ENCODE measurements at places on chromosomes 12 and 14. TPM values are rescaled to one million over a fixed set of nuclear protein-coding genes. Genes with fewer than 3 reads are reported as not detected.
A peak's percentile ranks its signal among the peaks of the same experiment; 100 is the strongest.

DNA sequence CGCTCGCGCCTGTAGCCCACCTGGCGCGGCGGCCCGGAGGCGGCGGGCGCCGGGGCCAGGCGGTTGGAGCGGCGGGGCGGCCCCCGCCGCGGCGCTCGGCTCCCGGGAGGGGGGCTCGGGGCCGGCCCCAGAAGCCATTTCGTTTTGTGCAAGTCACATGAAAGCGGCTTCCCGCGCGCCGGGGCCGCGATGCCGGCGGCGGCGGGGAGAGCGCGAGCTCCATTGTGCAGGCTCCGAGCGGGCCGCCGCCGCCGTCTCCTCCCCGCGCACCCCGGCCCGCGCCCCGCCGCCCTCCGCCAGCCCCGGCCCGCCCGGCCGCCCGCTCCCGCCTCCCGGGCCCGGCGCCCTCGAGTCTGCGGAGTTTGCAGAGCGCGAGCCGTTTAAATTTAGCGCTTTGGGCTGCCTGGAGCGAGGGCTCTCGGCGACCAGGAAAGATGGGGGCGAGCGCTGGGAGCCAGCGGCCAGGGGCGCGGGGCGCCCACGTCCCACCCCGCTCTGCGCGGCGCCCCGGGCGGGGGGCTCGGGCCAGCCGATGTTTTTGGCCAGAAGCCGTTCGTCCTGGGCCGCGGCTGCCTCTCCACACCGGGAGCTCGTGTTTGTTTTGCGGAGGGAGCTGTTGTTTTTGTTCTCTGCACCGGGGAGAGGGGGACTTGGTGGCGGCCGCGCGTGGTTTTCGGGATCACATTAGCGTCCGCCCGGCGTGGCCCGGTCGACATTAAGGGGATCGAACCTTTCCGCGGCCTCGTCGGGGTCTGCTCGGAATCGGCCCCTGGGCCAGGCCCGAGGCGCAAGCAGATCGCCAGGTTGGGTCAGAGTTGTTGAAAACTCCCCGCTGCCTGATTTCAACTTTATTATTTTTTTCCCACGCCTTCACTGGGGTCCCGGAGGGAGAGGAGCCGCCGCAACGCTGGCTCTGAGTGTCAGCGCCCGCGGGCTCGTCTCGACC, 982 bp downstream of the BCL7A start:
- peak overlapping the region; percentile 73 for H3K4me3 ChIP-seq
- no peaks in the 10 kb centered on the region for H3K27me3 ChIP-seq
- H3K27ac ChIP-seq = peak overlapping the region; percentile 93
- peak; percentile 65 for DNase-seq

RAB15 gene
- total RNA-seq = 0.11 TPM

- no peaks in the 10 kb centered on the region for H3K4me1 ChIP-seq
- no peak for DNase-seq
- H3K27ac ChIP-seq = no peak overlapping the region
- no peaks in the 10 kb centered on the region for H3K36me3 ChIP-seq
- no peaks in the 10 kb centered on the region for H3K27me3 ChIP-seq
These were observed 5.0 kb downstream of the PRB3 start for GRCh38 chr12:11264501-11264900.

GRCh38 chr12:6377667-6377994, 2.3 kb upstream of the SCNN1A start:
- H3K27ac ChIP-seq = no peak overlapping the region
- H3K4me3 ChIP-seq = no peak overlapping the region
- DNase-seq = no peak
- no peaks in the 10 kb centered on the region for H3K27me3 ChIP-seq

DNA sequence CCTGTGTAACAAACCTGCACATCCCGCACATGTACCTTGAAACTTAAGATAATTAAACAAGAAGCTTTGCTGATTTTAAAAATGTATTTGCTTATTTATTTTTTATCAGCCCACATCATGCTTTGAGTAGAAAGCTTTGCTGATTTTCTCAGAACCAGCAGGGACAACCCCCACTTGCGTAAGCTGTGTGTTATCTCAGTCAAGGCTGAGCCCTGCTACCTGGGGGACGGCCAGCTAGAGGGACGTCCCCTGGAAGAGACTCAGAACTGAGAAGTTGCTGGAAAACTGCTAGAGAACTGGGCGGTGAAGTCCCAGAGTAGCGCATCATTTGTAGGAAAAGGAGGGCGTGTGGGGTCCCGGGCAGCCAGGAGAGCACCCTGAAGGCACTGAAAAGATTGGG, 4.1 kb upstream of the PLEK2 start:
- peaks cover 56% of the 10 kb centered on the region for H3K4me1 ChIP-seq
- H3K27ac ChIP-seq = peak overlapping the region; percentile 57
- no peaks in the 10 kb centered on the region for H3K36me3 ChIP-seq

- H3K36me3 ChIP-seq = peaks cover 8% of the 10 kb centered on the region
- no peaks in the 10 kb centered on the region for H3K27me3 ChIP-seq
- H3K27ac ChIP-seq = peak overlapping the region; percentile 98
These were observed 715 bp downstream of the NEK9 start for GRCh38 chr14:75126121-75126544.

KIF5A gene
- total RNA-seq = 14.2 TPM

DNA sequence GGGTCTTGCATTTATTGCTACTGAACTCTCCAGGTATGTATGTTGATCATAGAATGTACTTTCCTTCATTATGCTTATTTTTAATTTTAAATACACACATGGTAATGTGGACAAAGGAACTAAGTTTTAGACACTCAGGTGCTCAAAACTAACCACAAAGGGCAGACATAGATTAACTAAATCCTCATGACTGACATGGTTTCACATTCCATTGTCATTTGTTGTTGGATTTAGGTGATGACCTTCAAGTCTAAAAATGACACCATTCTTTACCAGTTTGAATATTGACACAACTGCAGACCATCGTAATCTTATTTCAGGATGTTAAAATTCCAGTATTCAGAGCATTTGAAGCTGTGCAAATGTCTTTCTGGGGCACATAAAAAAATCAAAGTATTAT, 128.4 kb downstream of the BBS10 start:
- H3K27ac ChIP-seq = no peak overlapping the region
- no peak overlapping the region for H3K4me3 ChIP-seq
- no peaks in the 10 kb centered on the region for H3K27me3 ChIP-seq
- DNase-seq = no peak

GRCh38 chr14:74663884-74664283, 49.0 kb downstream of the AREL1 start:
- H3K27me3 ChIP-seq = no peaks in the 10 kb centered on the region
- no peak overlapping the region for H3K27ac ChIP-seq
- DNase-seq = no peak
- no peak overlapping the region for H3K4me3 ChIP-seq
- peaks cover 12% of the 10 kb centered on the region for H3K4me1 ChIP-seq
- H3K36me3 ChIP-seq = peaks cover 63% of the 10 kb centered on the region

DNA sequence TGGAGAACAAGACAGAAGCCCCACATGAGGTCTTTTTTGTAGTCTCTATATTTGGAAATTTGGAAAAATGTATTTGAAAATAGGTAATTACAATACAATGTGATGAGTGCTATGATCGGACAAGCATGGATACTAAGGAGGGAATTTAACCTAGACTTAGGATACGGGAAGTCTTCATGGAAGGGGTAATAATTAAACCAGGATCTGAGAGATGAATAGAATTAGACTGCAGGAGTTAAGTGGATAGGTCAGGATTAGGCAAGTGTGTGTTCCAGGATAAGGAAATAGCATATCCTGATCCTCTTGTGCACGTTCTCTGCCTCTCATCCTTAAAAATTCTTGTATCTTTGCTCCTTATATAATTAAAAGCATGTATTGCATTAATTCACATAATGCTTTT, 223.3 kb upstream of the PRICKLE1 start:
- H3K4me3 ChIP-seq = no peak overlapping the region
- H3K4me1 ChIP-seq = no peaks in the 10 kb centered on the region
- H3K27me3 ChIP-seq = no peaks in the 10 kb centered on the region

- 0 out of 3 replicates have a peak, but pooled peaks cover 3% of the 10 kb centered on the region for H3K27me3 ChIP-seq
- no peak overlapping the region for H3K27ac ChIP-seq
- no peak overlapping the region for H3K4me3 ChIP-seq
- H3K4me1 ChIP-seq = no peaks in the 10 kb centered on the region
These were observed 62.3 kb downstream of the FZD10 start for GRCh38 chr12:130224613-130225012.

GRCh38 chr12:74953697-74954096, 255.9 kb downstream of the KCNC2 start:
- no peaks in the 10 kb centered on the region for H3K4me1 ChIP-seq
- no peak overlapping the region for H3K4me3 ChIP-seq
- H3K36me3 ChIP-seq = no peaks in the 10 kb centered on the region
- no peak overlapping the region for H3K27ac ChIP-seq
- no peaks in the 10 kb centered on the region for H3K27me3 ChIP-seq

- no peak overlapping the region for H3K27ac ChIP-seq
- H3K27me3 ChIP-seq = no peaks in the 10 kb centered on the region
- no peak overlapping the region for H3K4me3 ChIP-seq
- no peaks in the 10 kb centered on the region for H3K36me3 ChIP-seq
- no peak for DNase-seq
- no peaks in the 10 kb centered on the region for H3K4me1 ChIP-seq
These were observed 52.5 kb upstream of the PELI2 start for GRCh38 chr14:56065621-56066290.

TMEM30B gene
- 0.04 TPM for total RNA-seq

GRCh38 chr12:24796876-24797275, 152.0 kb downstream of the BCAT1 start:
- H3K27ac ChIP-seq = no peak overlapping the region
- no peaks in the 10 kb centered on the region for H3K4me1 ChIP-seq
- H3K4me3 ChIP-seq = no peak overlapping the region
- H3K36me3 ChIP-seq = no peaks in the 10 kb centered on the region
- no peaks in the 10 kb centered on the region for H3K27me3 ChIP-seq

DNA sequence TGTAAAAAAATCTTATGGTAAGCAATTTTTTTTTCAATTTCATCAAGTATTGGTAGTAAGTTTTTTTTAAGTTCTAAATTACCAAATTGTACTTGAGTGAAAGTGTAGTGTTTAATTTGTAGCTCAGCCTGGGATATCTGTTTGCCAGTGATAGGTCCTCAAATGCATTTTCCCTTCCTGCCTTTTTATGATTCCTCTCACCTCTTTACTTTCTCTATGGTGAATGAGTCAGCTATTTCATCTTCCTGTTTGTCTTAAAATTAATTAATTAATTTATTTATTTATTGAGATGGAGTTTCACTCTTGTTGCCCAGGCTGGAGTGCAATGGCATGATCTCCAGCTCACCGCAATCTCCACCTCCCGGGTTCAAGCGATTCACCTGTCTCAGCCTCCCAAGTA, 10.6 kb downstream of the SRP54 start:
- peaks cover 14% of the 10 kb centered on the region for H3K36me3 ChIP-seq
- peak overlapping the region; percentile 40 for H3K27ac ChIP-seq
- no peak for DNase-seq
- H3K4me3 ChIP-seq = no peak overlapping the region
- H3K4me1 ChIP-seq = peaks cover 2% of the 10 kb centered on the region

ANAPC5 gene
- total RNA-seq = 169 TPM

FAR2 gene
- 12.7 TPM for total RNA-seq

CPNE8 gene
- 3.4 TPM for total RNA-seq

DNA sequence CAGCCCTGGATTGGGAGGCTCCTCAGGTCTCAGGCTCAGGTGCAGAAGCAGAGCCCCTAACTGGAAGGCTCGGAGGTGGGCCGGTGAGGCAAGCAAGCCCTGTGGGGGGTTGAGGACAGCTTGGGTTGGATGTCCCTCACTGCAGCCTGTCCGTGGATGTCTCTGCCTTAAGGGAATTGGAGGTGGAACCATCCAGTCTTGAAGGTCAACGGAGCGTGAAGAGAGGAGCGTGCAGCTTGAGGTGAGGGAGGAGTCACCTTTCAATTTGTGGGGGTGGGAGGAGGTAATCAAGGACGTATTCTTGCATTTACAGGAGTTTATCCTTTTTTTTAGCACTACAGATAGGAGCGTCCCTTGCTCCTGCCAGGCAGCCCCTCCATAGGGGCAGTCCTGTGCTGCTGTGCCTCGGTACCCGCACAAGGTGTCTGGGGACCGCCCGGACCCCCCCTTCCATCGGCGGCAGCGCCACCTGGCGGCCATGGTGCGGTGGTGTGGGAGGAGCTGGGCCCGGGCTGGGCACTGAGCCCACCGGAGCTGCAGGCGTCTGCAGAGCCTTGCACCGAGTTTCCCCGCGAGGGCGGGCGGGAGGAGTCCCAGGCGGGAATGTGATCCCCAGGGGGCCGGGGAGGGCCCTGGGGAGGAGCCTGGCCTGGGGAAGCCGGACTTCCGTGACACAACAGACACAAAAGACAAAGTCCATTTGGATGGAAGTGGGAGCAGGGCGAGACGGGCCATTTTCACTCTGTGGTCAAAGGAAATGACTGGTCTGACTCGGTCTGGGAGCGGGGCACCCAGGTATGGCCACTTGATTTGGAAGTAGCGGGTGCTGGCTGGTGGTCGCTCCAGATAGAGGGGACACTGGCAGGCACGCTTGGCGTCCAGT, 864 bp downstream of the DNAJC22 start:
- H3K4me3 ChIP-seq = peak overlapping the region; percentile 36
- H3K4me1 ChIP-seq = peaks cover 23% of the 10 kb centered on the region
- peaks cover 42% of the 10 kb centered on the region for H3K27me3 ChIP-seq
- DNase-seq = peak; percentile 90
- H3K36me3 ChIP-seq = no peaks in the 10 kb centered on the region

DNA sequence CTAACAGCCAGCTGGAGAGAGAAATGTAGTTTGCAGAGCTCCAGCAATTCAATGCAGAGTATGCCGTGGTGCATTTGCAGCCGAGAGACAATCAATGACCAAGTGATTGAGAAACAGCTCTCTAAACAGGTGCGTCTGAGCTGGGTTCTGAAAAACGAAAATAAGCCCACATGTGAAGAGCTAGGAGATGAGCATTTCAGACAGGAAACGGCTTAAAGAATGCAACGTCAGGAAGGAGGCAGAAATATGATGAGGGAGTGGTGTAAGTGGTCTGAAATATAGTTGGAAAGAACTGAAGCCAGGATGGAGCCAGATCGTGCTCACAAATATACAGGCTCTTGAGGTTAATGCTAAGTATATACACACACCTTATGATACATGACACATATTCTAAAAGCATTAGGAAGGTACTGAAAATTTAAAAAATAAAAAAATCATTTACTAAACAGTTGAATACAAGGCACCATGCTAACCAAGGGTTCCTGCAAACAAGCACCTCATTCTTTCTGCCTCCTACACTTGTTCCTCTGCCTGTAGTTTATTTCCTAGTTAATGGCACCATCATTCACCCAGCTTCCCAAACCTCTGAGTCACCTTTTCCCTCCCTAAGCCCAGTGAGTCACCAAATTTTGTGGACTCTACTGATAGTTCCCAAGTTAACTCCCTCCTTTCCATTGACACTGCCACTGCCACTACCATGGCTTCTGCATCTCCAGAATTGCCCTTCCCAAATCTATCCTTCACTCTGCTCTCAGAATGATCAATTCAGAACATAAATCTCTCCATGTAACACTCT, 2.3 kb upstream of the GARIN2 start:
- no peak for DNase-seq
- H3K27me3 ChIP-seq = no peaks in the 10 kb centered on the region
- no peak overlapping the region for H3K4me3 ChIP-seq

GRCh38 chr14:67941456-67942018, 122.0 kb downstream of the RAD51B start:
- H3K4me1 ChIP-seq = no peaks in the 10 kb centered on the region
- H3K27ac ChIP-seq = no peak overlapping the region
- H3K4me3 ChIP-seq = no peak overlapping the region
- no peaks in the 10 kb centered on the region for H3K27me3 ChIP-seq
- no peaks in the 10 kb centered on the region for H3K36me3 ChIP-seq
